ENCODE measurements at places on chromosomes 11 and 22. TPM values are rescaled to one million over a fixed set of nuclear protein-coding genes. Genes with fewer than 3 reads are reported as not detected.

The TIGD3 gene
- total RNA-seq = not detected

The SLC5A1 gene
- not detected for total RNA-seq

The RAPSN gene
- 0.14 TPM for total RNA-seq

The LDHAL6A gene
- total RNA-seq = not detected

The CLCF1 gene
- total RNA-seq = 5.2 TPM

The RIMBP3C gene
- 0.22 TPM for total RNA-seq

The RAB36 gene
- 7.4 TPM for total RNA-seq

The ACRV1 gene
- not detected for total RNA-seq

The SGSM1 gene
- not detected for total RNA-seq

The TBX1 gene
- not detected for total RNA-seq
